C1 segment of cervical spinal cord (tissue), 14 donors: ENCODE measurements at places on chromosomes 11 and 22.

- DNase-seq, result no peak
These were observed 19.4 kb upstream of the GAL start for GRCh38 chr11:68664906-68665305.

DNA sequence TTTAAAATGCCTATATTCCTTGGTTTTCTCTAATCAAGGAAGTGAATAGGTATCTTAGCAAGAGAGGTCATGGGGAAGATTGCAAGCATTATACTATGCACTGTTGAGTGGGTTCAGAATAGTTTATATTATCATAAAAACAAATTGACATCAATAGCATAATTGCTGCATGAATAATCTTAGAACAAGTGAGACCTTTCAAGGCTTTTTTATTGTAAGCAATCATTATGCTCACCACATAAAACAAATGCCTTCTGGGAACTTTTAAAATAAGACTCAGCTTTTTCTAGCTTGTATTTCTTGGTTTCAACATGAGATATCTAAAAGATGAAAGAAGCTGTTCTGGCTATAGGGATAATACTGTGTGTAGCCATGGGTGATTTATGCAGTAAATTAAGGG, 135.6 kb upstream of the ZC3H12C start:
- DNase-seq, result no peak

DNA sequence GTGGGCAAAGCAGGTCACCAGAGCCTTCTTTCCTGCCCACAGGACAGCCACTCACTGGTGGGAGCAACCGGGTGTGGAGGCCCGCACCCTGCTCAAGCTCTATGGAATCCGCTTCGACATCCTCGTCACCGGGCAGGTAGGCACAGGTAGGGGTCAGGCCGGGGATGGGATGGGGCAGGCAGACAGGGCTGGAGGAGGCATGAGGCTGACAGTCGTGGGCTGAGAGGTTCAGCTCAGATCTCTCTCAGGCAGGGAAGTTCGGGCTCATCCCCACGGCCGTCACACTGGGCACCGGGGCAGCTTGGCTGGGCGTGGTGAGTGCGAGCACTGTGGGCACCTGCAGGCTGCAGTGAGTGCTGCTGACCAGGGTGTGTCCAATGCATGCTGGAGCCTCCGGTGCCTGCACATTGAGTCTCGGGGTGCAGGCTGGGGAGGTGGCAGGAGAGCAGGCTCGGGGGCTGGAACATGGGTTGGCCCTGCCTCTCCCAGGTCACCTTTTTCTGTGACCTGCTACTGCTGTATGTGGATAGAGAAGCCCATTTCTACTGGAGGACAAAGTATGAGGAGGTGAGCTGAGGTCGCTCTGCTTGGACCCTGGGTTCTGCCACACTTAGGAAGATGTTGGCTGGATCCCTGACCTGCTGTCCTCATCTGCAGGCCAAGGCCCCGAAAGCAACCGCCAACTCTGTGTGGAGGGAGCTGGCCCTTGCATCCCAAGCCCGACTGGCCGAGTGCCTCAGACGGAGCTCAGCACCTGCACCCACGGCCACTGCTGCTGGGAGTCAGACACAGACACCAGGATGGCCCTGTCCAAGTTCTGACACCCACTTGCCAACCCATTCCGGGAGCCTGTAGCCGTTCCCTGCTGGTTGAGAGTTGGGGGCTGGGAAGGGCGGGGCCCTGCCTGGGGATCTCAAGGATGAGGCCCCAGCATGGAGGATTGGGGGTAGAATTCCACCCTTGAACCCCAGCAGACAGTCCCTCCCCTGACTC, 6.3 kb downstream of the SLC7A4 start:
- DNase-seq, result no peak

GRCh38 chr11:104661471-104661870, 236.8 kb downstream of the CASP12 start:
- DNase-seq, result no peak

GRCh38 chr22:49973018-49973961, 12.7 kb downstream of the PIM3 start:
- DNase-seq, result no peak

GRCh38 chr11:126311401-126312291, 7.8 kb downstream of the DCPS start:
- DNase-seq, result no peak

- DNase-seq, result no peak
These were observed 60.9 kb downstream of the SCGB1A1 start for GRCh38 chr11:62479631-62480201.

GRCh38 chr11:34173050-34173449, 67.6 kb downstream of the NAT10 start:
- DNase-seq, result no peak

GRCh38 chr11:62726915-62727164, 417 bp downstream of the HNRNPUL2 start:
- no peak for DNase-seq

GRCh38 chr11:119400860-119401259, 19.4 kb upstream of the USP2 start:
- DNase-seq, result no peak

DNA sequence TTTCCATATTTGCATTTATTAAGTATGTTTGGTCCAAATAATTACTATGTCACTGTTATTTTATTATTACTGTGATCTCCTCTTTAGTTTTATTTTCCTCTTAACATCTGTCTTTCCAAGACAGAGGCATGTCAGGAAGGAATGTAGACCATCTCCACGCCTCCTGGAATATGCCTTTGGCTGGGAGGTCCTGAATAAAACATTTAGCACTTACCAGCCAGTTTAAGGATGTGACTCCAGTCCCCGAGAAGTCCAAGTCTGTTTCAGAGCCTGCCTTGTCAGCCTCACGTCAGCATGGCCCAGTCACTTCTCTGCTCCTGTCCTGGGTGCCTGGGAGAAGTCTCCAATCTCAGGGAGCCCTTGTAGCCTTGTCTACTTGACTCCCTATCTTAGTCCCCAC, 74.5 kb downstream of the NCAM1 start:
- no peak for DNase-seq

DNA sequence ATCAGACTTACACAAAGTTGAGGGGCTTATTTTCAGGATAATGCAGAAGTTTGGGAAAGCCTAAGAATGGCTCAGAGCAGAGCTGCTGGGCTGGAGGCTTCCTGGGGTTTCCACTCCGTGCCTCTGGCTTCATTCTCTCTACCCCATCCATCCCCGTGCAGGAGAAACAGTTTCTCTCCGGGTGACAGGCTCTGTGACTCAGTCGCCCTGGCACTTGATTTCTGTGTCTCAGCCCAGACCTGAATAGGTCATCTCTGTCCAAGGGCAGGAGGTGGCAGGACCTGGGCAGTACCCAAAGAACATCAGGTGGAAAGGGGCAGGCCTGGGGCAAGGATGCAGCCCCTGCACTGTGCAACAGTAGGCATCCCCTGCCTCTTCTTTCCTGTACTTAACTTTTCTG, 38.4 kb upstream of the RTL6 start:
- DNase-seq, result no peak

DNA sequence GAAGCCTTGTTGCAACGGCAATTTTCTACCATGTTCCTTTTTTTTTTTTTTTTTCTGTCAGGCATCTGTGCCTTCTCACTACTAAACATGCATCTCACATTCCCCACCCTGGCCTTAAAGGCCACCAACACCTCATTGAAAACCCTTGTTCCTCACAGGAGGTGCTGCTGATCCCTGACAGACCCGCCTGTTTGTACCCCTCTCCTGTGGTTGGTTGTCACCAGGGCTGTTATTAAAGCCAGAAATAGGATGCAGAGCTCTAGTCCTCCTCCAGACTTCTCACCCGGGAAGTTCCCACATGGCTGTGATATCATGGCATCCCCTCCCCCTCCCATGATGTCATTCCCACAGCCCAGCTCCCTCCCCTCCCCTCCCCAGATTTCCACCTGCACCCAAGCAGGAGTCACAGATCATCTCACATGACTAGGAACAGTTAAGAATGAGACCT, 302.8 kb upstream of the NCAM1 start:
- no peak for DNase-seq

GRCh38 chr11:92828556-92828955, 140.9 kb upstream of the MTNR1B start:
- DNase-seq, result no peak

DNA sequence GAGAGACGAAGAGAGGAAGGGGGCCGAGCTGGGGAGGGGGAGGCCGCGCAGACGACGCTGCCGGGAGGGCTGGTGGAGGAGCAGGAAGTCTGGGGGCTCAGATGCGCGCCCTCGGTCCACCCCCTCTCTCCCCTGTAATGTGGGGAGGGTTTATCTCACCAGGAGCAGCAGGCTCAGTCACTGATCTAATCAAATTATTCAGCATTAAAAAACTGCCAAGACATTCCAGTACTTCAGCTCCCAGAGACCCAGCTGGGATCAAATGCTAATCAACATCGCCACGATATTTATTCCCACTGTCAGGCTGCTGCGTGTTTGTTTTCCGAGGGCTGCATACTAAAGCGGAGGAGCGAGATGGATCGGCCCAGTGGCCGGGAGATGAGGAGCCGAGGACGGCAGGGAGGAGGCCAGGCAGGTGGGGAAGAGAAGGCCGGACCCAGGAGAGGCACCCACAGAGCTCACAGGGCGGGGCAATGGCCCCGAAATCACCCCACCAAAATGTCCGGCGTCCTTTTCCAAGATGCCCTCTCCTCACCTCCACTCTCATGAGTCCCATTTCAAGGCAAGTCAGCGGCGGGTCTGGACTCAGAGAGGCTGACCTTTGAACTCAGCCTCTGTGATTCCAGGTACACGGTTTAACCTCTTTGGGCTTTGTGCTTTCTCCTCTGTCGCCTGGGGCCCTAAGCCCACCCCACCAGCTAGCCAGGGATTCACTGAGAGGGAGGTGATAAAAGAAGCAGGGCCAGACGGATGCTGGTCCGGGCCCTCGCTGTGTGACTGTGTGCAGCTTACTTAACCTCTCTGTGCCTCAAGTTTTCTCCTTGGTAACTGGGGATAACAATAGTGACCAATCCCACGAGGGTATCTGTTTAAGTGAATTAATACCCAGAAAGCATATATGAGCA, 502.1 kb downstream of the MN1 start:
- DNase-seq, result no peak

DNA sequence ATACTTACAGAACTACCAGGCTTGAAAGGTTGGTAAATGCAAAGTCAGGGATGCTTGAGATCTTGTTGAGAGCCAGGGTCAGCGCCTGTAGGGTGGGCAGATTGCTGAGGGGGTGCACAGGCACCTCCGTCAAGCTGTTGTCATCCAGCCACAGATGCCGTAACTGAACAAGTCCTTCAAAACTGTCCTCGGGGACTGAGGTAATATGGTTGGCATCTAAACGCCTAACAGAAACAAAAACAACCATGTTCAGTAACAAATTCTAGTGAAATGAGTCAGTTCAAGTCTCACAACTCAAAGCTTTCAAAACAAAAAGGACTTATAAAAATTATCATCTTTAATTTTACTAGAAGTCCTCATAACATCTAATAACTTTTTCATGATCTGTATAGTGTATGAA, 22.2 kb upstream of the CCDC34 start:
- DNase-seq, result no peak

- no peak for DNase-seq
These were observed 213.5 kb upstream of the NAV2 start for GRCh38 chr11:19499026-19499669.

DNA sequence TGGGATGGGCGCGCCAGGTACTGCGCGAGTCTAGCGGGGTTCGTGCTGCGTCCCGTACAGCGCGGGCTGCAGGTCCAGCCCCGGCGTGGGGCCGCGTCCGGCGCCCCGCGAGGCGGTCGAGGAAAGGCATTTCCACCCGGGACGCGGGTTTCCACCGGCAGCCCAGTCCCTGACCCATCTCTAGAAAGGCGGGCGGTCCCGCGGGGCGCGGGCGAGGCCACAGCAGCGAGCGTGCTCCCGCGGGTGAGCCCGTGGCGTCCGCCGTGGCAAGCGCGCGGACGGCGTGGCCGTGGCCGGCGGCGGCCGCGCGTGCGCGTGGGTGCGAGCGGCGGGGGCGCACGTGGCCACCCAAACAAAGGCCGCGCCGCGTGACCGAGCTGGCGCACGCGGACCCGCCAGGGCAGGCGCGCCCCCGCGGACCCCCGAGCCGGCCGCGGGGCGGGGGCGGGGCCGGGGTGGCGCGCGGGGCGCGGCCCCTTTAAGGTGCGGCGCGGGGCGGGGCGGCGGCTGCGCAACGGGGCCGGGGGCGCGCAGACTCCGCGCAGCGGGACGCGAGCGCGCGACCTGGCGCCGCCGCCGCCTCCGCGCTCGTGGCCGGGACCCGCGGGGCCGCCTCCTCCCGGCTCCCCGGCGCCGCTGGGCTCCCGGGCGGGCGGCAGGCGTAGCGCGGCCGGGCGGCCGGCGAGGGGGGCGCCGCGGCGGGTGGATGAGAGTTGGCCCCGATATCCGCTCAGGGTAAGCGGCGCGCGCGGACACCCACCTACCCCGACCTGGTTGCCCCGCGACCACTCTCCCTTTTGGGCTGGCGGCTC, 39.3 kb upstream of the CELSR1 start:
- DNase-seq, result no peak

GRCh38 chr11:17171916-17172315, 35.9 kb downstream of the PIK3C2A start:
- no peak for DNase-seq

- DNase-seq, result no peak
These were observed 168.1 kb downstream of the ADAMTS15 start for GRCh38 chr11:130616573-130616972.

DNA sequence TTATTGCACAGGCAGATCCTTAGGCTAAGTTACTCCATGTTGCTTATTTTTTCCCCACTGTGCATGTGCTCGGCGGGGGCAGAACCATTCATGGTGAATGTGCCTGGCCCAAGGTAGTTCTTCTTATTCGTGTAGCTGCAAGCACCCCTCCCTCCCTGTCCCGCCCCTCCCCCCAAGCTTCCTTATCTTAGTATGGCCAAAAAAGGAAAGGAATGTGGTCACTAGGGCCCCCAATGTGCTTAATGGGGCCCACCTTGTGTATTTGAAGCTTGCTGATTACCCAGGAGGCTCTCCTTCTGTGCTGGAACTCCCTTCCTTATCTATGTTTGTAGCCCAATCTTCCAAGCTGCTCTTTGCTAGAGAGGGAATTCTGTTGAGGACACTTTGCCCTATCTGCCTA, 1259.7 kb upstream of the RAG2 start:
- no peak for DNase-seq

DNA sequence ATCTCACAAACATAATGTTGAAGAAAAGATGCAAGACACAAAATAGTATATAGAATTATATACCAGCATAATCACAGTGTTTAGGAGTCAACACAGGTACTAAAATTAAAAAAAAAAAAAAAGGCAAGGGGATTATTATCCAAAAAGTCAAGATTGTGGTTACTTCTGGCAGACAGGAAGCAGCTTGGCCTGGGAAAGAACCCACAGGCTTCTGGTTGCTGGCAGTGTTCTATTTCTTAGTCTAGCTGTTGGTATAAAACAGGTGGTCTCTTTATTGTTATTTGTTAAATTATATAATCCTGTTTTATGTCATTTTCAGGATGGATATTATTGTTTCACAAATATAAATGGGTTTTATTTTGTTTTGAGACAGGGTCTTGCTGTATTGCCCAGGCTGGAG, 54.0 kb downstream of the C11orf58 start:
- DNase-seq, result no peak

DNA sequence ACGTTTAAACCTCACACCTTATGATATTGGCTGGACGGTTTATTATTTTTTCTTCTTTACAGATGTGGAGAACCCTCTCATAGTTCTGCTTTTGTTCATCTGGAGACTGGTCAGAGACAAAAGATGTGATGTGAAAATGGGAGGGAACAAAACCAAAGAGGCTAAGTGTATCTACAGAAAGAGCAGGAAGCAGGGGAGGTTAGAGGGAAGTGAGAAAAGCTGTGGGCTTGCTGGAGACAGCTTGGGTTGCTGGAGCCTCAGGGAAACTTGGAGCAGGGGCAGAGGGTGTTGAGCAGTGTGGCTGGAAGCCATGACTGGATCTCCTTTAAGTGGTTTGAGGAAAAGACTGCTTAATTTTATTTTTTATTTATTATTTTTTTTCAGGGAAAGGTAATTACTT, 79.0 kb upstream of the SNX19 start:
- no peak for DNase-seq

GRCh38 chr11:1592628-1593027, 5.5 kb downstream of the KRTAP5-2 start:
- no peak for DNase-seq
